ENCODE measurements at places on chromosomes 12 and 14.
A peak's percentile ranks its signal among the peaks of the same experiment; 100 is the strongest.

- no peak for DNase-seq
Observed at GRCh38 chr12:68559984-68560850, 50.5 kb upstream of the RAP1B start.

DNA sequence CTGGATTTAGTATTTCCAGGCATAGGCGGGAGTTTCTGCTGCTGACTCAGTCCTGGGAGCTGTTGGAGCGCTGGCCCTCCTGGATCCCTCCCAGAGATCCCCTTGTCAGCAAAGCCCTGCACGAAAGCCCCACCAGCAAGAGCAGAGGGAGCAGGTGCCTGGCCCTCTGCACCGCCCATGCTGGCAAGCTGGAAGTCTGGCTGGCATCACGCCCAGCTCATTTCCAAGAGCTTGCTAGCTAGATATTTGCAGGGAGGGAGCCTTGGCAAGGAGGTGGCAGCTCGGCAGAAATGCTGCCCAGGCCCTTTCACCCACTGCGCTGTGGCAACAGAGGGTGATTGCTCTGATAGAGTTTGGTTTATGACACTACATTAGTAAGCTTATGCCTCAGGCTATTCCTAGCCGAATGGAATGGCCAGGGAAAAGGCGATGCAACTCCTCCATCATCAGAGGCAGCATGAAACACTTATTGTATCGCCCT is 193.9 kb downstream of the EMP1 start:
- DNase-seq = peak; percentile 85

DNA sequence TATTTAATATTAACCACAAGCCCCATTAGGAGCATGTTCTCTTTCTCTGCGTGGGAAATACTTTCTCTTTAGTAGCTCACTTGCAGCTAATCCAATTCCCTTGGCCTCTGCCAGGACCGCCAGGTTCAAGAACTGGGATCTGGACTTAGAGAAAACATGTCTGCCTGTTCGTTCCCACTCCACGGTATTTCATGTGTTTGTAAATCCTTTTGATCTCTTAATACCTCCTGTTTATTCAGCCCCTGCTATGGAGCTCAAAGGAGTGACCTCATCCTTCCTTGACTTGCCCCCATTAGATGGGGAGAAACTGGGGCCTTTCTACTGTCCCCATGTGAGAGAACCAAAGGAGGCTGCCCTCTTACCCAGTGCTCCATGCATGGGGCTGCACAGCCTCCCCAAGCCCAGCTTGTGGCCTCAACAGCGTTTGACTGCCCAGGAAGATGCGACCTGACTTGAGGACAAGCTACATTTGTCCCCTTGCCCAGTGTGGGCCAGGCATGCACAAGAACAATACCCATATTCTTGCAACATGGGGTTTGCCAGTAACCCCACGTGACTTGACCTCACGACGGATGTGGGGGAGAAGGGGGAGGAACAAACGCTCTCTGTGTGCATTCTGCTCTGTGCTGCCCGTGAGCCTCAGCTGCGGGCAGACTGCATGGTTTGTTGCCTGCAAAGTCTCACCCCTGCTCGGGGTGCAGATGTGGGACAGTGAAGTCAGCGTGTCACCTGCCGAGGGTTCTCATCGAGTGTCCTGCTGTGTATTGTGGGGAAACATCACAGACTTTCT is 30.3 kb downstream of the CD9 start:
- DNase-seq = peak; percentile 98

- DNase-seq = no peak
Observed at GRCh38 chr14:69049675-69050074, 70.6 kb upstream of the ACTN1 start.

DNA sequence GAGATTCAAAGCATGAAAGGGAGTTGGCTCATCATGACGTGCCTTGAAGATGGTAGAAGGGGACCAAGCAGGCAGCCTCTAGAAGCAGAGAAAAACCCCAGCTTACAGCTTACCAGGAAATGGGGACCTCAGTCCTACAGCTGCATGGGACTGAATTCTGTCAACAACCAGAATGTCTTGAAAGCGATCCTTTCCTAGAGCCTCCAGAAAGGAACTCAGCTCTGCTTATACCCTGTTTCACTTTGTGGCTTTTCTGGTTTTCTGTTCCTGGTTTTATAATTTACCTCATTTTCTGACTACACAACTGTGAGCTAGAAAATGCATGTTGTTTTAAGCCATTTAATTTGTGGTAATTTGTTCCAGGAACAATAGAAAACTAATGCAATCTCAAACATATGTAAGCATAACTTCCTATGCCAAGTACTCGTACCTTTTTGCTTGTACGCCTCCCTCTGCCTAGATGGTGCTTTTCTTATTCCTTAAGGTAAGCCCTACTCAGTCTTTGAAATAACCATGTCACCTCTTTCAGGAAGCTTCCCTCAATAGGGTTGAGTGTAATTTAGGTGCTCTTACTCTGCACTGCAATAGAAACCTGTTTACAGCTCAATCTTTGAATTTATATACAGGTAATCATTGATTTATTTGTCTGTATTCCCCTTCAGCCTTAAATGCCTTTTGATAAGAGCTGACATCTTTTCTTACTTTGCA is 348.8 kb downstream of the TMEM117 start:
- DNase-seq = no peak

GRCh38 chr12:19338405-19338804 is 100.9 kb upstream of the AEBP2 start:
- no peak for DNase-seq

DNA sequence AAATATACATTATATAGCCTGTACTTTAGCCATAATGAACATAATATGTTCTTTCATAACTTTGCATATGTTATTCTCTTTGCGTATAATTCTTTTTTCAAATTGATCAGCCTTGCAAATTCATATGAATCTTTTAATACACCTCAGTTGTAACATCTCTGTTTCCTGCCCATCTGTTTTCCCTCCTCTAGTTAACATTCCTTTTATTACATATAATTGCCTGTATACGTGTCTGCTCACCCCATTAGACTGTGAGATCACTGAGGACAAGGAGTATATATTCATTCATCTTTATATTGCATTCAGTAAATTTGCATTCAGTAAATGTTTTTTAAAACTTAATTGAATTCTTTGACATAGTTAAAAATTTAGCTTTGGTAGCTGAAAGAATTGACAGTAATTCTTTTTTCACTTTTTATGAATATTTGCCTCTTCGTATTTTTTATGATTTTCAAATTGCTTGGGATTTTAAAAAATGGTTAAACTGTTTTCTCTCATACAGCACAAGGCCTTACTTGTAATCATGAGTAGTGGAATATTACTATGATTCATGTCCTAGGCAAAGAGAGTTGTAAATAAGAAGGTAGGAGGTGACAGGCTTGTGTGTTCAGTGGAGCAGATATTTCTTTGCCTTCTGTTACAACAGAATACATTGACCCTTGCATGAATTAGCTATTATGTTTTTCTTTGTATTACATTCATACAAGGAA is 32.8 kb upstream of the KLHL42 start:
- no peak for DNase-seq

- DNase-seq = no peak
Observed at GRCh38 chr14:52078095-52078531, 9.3 kb upstream of the NID2 start.

DNA sequence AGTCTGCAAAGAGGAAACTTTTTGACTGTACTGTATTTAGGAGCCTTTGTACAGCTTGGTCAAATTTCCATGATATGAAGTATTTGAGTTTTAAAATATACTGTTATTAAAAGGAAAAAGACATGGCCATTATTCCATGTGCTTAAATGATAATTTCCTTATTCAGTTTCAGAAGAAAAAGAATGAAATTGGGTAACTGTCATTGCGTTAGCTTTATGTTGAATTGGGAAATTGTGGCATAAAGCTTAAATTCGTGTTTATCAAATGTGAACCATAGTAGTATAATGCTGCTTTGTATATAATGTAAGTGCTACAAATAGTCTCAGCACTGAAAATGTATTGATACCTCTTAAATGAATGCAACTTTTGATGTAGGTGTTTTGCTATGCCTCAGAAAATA is 64.9 kb downstream of the ETNK1 start:
- DNase-seq = no peak

DNA sequence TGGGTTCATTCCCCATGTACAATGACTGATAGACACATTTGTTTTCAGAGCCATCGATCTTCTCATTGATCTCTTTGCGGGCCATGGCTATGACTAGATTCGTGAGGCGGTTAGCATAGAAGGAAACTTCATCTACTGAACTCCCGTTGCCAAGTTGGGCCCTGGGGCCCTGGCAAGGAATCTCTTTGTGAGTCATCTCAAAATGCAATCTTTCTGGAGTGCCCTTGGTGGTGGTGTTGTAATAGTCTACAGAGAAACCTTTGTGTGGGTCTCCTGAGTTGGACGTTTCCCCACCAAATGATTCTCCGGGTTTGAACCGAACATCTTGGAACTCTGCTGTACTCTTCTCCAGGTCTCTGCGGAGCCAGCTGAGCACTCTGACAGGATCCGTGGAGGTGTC is 20.4 kb downstream of the AKAP3 start:
- no peak for DNase-seq

DNA sequence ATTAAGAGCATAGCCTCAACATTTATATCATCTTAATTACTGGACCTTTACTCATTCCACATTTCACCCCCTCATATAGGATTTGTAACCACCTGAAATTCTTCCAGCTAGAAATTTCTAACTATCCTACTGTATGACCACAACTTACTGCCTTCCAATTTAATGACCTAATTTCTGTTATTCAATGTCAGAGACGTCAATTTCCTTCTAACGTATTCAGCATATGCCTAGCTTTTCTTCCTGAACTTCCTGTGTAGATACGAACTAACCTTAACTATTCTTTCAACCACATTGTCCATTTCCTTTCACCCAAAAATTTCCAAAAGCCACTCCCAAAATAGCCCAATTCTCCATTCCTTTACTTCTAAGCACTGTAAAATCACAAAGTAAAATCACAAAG is 108.0 kb downstream of the EEA1 start:
- DNase-seq = no peak

GRCh38 chr14:75720842-75721498 is 59.9 kb downstream of the TTLL5 start:
- DNase-seq = peak; percentile 85

DNA sequence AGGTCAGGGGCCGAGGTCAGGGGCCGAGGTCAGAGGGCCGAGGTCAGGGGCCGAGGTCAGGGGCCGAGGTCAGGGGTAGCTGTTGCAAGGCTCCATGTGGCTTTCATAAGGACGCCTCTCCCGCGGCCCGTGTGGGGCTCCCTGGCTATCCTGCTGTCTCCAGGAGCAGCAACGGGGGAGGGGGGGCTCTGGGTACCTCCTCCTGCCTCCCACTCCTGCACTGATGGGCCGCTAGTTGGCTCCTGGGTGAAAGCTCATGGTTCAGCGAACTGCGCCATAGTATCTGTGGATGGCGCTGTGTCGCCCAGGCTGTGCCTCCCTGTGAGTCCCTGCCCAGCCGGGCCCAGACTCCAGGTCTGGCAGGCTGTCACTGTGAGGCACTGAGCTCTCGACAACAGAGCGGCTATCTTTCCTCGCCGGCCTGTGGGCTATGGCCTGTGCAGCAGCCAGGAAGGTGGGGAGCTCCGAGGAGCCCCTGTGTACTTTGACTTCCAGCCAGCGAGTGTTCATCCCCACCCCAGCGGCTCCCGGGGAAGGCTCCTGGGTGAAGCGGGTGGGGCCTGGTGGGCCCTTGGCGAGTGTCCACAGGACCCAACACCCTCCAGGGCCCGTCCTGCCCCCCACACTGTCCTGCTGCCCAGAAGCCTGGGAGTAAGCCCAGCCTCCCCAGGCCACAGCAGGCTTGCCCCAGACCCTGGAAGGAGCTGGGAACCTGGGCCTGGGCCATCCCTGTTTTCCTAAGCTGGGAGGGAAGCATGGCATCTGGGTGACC is 8.1 kb downstream of the RFLNA start:
- no peak for DNase-seq

DNA sequence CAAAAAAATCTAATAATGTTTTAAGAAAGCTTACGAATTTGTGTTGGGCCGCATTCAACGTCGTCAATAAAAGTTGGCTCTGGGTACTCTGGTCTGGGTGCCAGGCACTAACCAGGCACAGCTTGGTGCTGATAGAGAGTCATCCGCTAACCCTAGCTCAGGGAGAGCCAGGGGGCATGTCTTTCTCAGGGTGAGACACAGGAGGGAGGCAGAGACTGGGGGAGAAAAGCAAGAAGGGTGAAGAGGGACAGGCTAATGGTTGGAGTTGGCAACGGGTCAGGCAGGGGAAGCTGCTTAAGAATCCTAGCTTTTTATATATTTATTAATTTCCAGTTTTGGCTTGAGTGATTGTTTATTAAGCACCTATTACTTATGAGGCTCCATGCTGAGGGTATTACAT is 105.0 kb downstream of the CMKLR1 start:
- no peak for DNase-seq

DNA sequence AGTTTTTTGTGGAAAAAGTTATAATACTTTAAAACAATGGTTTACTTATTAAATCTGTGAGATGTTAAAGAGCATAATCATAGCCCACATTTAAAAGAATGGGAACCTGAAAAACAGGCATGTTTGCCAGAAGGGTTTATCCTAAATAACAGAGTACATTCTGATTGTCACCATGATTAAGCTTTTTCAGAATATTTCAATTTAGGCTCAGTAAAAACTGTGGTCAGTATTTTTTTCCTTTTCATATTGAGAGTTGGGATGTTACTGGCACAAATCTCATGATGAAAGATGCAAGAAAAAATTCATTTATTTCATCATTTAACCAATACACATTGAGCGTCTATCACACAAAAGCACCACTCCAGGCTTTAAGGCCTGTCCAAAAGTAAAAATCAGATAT is 18.6 kb downstream of the EPS8 start:
- no peak for DNase-seq

GRCh38 chr12:46790066-46790465 is 35.7 kb downstream of the SLC38A4 start:
- no peak for DNase-seq

GRCh38 chr12:113980537-113981337 is 14.6 kb upstream of the RBM19 start:
- peak; percentile 73 for DNase-seq

GRCh38 chr12:73935817-73936216 is 601.8 kb upstream of the ATXN7L3B start:
- no peak for DNase-seq

DNA sequence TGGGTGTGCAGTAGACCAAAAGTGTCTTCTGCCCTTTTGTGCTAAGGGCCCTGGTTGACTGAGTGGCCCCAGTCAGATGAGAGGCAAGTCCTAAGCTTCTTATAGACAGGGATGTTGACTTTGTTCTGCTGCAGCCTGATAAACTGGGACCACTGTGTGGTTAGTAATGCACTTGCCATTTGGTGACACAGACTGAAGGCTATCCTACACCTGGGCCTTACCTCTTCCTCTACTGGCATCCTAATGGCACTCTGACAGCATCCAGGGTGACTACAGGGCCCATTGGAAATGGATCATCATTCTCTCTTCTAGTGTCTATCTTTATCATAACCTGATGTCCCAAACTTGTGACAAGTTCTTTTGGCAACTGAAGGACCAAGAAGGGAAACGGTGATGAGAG is 3.3 kb downstream of the SDR39U1 start:
- no peak for DNase-seq

- DNase-seq = no peak
Observed at GRCh38 chr14:55416866-55417265, 5.2 kb upstream of the ATG14 start.

- DNase-seq = no peak
Observed at GRCh38 chr14:53946404-53947093, 10.1 kb downstream of the BMP4 start.

- no peak for DNase-seq
Observed at GRCh38 chr12:96473394-96474093, 15.8 kb upstream of the CFAP54 start.

All from putamen (tissue), 1 donor.